ENCODE measurements at places on chromosomes 3 and 15.

DNA sequence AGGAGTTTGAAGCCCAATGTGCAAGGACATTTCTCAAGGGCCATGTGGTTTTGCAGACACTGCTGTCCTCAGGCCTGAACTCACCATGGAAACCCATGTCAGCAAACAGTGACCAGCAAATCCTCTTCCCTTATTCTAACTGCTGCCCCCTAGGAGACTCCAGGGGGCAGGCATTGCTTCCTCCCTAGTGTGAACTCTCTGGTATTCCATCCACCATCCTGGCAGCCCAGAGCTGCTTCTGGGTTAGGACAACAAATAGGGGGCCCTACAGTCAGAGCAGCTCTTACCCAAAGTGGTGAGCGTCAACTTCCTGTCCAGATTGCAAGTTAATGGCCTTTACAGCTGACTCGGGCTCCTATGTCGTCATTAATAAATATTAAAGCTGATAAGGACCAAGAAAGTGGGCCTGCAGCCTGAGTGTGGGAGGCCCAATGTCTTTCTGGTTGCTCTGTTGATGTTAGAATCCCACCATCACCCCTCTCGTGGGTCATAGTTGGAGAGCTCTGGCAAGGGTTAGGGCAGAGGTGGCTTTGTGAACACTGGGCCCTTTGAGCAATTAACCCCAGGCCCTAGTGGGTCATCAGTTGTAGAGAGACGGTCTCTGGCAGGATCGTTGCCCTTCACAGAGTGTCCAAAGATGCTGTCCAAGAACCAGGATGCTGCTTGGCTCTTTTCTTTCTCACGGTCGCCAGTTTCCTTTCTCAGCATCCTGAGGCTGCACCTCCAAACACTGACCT is 41.5 kb downstream of the TGM4 start:
- DNase-seq: no peak

DNA sequence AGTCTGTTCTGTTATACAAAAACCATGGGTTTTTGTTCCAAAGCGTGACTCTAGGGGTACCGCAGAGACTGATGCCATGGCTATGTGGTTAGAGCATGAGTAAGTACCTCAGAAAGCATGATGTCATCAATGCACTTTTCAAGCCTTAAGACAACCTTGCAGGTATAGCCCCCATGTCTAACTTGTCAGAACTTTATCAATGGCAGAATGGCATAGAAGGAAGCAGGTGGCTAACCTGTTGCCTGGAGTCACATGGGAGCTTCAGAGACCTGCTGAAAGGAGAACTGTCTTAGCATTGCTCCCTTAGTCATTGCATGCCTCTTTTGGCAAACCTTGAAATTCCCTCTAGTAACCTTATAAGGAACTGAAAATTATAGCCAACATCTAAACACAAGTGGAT is 52.5 kb downstream of the EOMES start:
- no peak for DNase-seq

GRCh38 chr3:140911822-140912221 is 29.8 kb upstream of the SLC25A36 start:
- DNase-seq: peak; percentile 97

- DNase-seq: no peak
Observed at GRCh38 chr3:177498037-177498857, 301.0 kb upstream of the TBL1XR1 start.

GRCh38 chr15:35047528-35047927 is 37.6 kb downstream of the NANOGP8 start:
- DNase-seq: no peak

DNA sequence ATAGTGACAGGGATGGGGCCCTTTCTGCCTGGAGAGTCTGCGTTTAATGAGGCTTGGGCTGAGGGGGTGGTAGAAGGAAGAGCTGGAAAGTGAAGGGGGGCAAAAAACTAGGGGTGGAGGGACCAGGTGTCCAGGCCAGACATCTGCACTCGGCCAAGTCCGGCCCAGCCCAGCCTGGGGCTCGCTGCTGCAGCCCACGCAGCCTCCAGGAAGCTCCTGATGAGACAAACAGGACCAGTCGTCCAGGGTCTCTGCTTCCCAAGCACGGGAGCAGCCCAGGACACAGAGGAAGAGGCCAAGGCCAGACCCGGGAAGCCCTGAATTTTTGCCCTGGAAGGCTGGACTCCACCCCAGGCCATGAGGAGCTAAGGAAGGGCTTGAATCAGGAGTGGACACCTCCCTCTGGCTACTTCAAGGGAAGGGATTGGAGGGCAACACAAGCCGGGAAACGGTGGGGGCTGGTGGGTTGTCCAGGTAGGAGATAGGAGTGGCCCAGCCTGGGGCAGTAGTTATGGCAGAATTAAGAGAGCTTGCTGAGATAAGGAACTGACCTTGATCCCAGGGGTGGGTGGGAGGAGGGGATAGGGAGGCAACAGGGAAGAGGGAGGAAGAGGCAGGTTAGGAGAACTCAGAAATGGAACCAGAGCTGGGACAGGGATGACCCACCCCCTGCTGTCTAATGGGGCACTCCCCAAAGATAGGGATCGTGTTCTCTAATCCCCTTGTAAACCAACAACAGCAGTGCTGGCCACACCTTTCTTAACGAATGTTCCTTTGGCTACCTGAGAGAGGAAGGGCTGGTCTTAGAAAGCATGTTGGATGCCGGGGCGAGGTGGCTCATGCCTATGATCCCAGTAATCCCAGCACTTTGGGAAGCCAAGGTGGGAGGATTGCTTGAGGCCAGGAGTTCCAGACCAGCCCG is 89.5 kb downstream of the ANP32A start:
- no peak for DNase-seq

DNA sequence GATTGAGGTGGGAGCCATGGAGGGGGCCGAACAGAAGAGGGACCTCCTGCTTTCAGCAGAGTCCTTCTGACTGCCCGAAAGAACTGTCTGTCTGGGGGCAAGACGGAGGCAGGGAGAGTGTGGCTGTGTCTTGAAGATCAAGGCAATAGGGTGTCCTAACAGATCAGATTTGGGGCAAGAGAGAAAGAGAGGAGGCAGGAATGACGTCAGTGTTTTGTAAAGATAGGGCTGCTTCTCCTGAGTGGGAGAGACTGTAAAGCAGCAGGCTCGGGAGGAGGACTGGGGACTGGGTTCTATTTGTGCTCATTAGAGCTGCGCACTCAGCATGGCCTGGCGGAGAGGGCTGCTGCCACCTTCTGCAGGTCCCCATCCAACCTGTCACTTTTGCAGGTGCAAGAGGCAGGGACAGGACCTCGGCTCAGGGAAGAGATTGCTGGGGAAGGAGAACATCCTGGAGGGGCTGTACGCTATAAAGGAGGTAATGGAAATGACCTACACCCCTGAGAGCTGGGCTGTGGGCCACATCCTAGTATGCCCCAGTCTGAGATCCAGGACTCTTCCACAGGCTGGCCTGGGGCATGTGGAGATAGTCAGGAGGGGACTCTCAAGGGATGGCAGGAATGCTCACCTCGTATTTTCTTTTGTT is 29.0 kb upstream of the FGD5 start:
- no peak for DNase-seq

DNA sequence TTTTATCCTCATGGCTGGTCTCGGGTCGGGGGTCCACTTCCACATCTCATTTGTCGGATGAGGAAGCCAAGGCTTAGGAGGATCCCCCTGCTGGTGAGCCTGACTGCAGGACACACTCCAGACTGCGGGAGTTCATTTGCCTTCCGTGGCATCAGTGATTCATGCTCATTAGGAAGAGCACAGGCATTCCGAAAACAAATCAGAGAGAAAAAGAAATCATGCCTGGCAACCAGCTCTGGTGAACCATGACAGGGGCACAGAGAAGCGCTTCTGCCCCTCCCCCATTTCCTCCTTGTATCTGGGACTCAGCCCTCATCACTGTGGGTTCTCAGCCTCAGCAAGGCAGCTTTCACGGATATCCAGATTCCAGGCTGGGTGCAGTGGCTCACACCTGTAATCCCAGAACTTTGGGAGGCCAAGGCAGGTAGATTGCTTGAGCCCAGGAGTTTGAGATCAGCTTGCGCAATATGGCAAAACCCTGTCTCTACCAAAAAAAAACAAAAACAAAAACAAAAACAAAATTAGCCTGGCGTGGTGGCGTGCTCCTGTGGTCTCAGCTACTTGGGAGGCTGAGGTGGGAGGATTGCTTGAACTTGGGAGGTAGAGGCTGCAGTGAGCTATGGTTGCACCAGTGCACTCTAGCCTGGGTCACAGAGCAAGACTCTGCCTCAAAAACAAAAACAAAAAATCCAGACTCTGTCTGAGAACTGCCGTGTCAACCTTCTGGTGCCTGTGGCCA is 28.4 kb downstream of the IRAK2 start:
- no peak for DNase-seq

DNA sequence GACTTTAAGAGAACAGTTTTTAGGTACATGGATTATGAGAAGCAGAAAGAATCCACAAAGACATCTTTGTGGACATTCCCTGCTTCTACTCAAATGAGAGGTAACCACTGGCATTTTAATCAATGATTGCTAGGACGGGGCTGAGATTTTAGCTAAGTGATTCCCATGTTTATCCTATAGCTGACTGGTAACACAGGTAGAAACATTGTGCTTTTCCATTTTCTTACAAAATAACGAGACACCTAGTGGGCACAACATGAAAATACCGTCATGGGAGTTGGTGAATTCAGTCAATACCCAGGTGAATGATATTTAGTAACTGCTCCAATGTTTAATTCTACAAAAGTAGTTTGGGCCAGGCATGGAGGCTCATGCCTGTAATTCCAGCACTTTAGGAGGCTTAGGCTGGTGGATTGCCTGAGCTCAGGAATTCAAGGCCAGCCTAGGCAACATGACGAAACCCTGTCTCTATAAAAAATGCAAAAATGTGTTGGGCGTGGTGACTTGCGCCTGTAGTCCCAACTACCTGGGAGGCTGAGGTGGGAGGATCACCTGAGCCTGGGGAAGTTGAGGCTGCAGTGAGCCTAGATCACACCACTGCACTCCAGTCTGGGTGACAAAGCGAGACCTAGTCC is 37.2 kb upstream of the DENND4A start:
- DNase-seq: peak; percentile 15

GRCh38 chr3:68060191-68060590 is 405.8 kb upstream of the SUCLG2 start:
- no peak for DNase-seq

- DNase-seq: no peak
Observed at GRCh38 chr3:52495777-52496602, 852 bp downstream of the STAB1 start.

GRCh38 chr15:84633311-84634227 is 20.5 kb downstream of the WDR73 start:
- peak; percentile 3 for DNase-seq

DNA sequence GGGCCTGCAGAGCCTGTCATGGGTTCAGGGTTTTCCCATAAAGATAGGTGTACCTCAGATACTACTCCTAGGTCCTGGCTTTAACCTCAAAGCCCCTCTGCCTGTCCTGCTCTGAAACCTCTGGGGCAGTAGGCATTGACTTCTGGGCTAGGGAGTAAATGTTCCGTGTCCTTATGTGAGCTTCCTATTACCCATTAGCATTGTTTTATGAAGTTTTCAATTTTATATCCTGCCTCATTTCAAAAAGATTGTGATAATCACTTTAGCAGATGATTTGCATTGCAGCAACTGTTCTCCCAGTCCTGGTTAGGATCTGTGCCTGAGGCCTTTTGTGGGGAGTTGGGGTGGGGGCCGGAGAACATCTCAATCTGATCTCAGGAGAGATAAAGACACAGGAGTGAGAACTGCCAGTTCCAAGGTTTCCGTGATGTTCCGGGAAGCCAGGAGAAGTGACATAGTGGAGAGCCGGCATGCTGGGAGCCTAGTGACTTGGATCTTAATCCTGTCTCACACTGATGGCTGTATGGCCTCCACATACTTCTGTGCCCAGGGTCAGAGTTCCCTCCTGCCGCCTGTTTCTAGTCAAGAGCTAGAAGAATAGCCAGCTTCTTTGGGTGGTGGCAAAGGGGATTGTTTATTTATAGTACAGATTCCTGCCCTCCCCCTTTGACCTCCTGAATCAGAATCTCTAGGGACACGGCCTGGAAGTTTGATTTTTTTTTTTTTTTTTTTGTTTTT is 10.6 kb downstream of the TPM1 start:
- no peak for DNase-seq

- DNase-seq: peak; percentile 58
Observed at GRCh38 chr3:156151824-156152428, 31.5 kb downstream of the KCNAB1 start.

DNA sequence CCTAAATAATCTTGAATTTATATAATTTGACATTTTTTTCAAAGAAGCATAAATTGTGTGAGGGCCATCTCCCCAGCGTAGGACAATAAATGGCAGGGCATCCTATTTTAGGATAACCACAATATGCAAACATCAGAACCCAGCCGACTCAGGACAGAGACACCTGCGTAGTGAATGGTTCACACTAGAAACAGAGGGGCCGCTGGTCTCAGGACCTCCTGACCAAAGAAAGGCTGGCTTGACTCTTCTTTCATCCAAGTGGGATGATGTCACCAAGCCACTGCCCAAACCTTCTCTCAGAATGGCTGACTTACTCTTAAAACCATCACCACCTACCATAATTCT is 162.1 kb downstream of the FOXP1 start:
- DNase-seq: no peak

DNA sequence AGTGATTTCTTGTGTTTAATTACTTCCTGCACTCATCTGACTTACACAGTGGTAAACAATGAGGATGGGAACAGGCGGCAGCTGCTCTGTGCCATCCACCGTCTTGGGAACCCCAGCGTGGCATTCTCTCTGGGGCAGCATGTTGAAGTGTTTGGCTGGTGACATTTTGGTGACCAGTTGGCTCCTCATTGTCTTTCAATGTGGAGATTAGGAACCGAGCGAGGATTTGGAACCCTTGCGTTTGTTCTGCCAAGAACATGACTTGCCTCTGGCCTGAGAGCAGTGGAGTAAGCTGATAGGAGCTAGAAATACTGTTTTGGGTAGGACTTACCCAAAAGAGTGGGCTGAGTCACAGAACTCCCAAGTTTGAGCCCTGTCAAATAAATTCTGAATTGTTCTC is 88.8 kb downstream of the IGF1R start:
- DNase-seq: no peak

GRCh38 chr15:45126535-45127158 is 3.0 kb downstream of the DUOXA1 start:
- DNase-seq: no peak

GRCh38 chr3:125322166-125322565 is 53.0 kb downstream of the ZNF148 start:
- DNase-seq: no peak

GRCh38 chr3:163726125-163726524 is 1352.2 kb downstream of the SI start:
- no peak for DNase-seq

- DNase-seq: peak; percentile 60
Observed at GRCh38 chr3:63349583-63350573, 71.8 kb downstream of the SYNPR start.

DNA sequence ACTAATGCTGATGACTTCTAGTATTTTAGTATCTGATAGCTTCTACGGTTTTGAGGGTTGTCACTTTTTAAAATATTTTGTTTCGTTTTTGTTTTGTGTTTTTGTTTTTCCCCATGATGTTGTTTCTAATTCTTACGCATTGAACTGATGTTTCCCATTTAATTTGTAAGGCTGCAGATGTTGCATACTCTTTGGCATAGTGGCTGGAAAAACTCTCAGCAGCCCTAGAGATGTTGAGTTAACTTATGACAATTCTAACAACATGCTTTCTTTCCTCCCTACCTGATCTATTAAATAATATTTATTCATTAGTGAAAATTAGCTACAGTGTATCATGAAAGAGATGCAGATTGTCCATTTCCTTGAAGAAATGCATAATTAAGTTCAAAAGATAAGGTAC is 559.3 kb upstream of the GRM7 start:
- no peak for DNase-seq

GRCh38 chr3:101202640-101203039 is 117.7 kb downstream of the IMPG2 start:
- DNase-seq: no peak

GRCh38 chr3:58163234-58163633 is 47.5 kb downstream of the DNASE1L3 start:
- DNase-seq: no peak

GRCh38 chr15:91609231-91609630 is 244.3 kb upstream of the SLCO3A1 start:
- DNase-seq: no peak

Measured in NCI-H1105 (cell line).